BJ (cell line): ENCODE measurements at places on chromosomes 4 and X.

DNA sequence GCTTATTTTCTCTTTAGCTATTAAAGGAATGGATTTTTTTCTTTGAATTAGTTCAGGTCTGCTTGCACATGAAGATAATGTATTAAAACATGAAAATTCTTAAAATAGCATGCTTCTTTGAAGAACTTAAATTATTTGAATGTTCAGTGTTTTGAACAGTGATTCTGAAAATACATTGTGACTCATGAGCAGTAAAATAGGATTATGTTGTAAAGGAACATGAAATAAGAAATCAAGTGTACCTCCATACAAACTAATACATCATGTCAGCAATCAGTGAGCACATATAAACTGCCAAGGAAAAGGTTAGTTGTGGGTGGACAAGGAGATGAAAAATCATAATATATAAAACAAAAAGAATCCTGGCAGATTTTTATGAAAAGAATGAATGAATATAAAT lies 66.1 kb downstream of the SNX25 start:
- no peak for DNase-seq

DNA sequence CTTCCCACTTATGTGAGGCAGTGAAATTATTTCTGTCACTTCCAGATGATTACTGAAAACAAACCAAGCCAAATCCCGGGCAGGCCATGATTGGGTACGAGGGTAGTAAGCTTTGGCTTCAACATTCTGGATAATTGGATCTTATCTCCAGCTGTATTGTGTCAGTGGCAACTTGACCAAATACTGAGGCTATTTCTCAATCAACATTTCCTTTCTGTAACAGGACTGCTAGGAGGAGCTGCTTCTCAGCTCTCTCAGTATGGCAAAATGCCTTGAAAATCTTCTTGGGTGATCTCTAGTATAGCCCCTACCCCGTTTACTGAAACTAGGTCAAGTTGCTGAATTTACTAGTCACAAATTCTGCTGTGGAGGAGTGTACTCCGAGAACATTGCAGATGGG lies 169.3 kb upstream of the FRMPD4 start:
- DNase-seq = no peak

- DNase-seq = no peak
Measured at GRCh38 chrX:113675278-113675677, 834.6 kb upstream of the AMOT start.

- no peak for DNase-seq
Measured at GRCh38 chr4:17385403-17385802, 126.5 kb downstream of the QDPR start.

- DNase-seq = no peak
Measured at GRCh38 chrX:26889574-26889973, 573.6 kb downstream of the PPP4R3C start.

DNA sequence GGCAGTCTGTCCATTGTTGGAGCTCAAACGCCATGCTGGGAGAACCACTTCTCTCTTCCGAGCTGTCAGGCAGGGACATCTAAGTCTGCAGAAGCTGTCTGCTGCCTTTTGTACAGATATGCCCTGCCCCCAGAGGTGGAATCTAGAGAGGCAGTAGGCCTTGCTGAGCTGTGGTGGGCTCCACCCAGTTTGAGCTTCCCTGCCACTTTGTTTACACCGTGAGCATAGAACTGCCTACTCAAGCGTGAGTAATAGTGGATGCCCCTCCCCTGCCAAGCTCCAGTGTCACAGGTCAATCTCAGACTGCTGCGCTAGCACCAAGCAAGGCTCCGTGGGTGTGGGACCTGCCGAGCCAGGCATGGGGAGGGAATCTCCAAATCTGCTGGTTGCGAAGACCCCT lies 145.7 kb downstream of the VSIG4 start:
- DNase-seq = no peak

DNA sequence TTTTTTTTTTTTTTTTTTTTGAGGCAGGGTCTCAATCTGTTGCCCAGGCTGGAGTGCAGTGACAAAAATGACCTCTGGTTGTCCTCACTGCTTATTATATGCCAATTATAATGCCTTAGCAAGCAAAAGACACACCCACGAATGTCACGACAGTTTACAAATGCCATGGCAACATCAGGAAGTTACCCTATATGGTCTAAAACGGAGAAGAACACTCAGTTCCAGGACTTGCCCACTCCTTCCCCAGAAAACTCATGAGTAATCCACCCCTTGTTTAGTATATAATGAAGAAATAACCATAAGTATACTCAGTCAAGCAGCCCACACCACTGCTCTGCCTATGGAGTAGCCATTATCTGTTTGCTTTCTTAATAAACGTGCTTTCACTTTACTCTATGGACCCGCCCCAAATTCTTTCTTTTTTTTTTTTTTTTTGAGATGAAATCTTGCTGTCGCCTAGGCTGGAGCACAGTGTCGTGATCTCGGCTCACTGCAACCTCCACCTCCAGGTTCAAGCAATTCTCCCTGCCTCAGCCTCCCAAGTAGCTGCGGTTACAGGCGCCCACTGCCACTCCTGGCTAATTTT lies 106.2 kb downstream of the SMIM20 start:
- DNase-seq = no peak

DNA sequence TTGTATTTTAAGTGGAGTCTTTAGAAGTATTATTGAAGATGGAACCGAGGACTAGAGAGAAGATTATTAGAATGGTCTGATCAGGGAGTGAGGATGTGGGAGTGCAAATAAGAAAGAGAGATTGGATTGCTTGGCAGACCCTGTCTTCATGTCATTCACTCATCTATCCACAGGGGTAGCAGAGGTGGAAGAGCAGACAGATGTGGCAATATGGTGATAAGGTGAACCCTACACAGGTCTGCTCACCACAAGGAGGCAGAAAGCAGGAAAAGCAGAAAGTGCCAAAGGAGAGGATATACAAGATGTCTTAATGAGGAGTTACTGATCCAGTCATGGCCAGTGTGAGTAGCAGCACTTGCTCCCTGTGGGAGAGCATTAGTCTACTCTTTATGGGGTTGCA lies 129.4 kb downstream of the MAGEE2 start:
- DNase-seq = no peak

DNA sequence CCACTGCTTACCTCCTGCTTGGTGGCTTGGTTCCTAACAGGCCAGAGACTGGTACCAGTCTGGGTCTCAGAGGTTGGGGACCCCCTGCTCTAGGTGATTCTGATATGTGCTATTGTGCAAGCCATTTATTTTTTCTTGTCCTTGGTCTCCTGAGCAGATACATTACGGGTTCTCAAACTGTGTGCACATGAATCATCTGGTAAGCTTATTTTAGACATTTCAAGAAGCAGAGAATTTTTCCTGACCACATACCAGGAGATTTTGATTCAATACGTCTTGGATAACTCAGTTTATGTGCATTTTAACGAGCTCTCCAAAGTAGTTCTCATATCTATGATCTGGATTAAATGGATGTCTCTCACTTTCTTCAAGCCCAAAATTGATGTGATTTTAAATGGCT lies 77.2 kb downstream of the FHIP1A start:
- DNase-seq = peak; percentile 74

DNA sequence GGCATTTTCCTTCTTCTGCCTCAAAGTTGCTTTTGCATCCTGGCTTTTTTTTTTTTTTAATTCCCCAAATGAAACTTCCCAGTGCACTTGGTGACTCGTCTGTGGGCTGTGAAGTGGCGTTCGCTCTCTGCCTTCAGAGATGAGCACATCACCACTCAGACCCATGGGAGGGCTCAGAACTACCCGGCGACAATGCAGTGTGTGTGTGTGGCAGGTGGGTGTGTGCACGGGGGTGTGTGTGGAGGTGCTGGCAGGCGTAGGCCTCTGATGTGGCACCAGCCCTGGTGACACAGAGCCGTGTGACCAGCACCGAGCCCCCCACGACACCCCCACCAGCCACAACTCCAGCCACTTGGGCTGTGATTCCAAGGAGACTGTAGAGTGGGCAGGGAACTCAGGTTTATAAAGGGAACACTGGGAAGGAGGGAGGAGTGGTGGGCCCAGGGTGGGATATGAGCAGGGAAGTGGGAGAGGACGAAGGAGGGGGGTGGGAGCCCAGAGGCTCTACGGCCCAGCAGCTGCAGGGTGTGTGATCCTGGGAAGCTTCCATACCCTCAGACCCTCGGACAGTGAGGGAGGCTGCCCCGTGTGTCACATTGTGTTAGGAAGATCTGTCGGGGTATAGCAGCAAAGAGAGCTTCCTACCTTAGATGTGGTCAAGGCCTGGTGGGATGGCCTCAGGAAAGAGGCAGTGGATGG lies 6.0 kb upstream of the WFS1 start:
- DNase-seq = no peak

GRCh38 chr4:141926406-141926805 lies 290.0 kb downstream of the IL15 start:
- no peak for DNase-seq

DNA sequence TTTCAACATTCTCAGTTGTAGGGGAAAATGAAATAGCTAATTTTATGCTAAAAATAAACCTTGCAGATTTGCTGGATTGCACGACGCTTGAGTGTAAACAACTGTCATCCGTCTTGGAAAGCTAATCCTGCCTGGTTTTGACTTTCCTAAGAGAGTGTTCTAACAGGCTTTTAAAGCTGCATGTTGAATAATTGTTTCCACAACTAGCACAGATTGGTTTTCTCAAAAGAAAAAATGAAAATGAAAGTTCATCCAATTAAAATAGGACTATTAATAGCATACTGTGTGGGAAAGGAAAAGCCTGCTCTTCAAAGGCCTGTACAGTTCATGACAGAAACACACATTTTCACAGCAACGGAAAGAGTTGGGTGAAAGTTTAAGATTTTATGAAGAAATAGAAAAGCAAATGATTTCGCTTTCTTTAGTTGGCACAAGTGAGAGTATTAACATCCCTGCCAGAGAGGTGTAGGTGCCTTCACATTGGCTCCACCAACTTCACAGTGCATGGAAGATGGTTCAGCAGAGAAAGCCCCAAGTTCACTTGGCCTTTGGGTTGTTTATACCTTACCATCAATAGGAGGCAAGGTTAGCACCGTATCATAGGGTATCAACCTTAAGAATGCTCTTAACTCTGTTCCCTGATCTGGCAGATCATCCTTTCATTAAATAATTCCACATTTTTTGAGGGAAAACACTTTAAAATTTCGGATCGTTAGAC lies 140.0 kb upstream of the GUCY1A1 start:
- no peak for DNase-seq

- DNase-seq = peak; percentile 92
Measured at GRCh38 chr4:83455281-83456183, at the start of the genes HELQ and MRPS18C. TSS of gene HELQ (minus strand) at chr4:83455823. CDS start at chr4:83455693, 130 bp downstream. TSS of gene MRPS18C (plus strand) at chr4:83456058. CDS start at chr4:83456078, 20 bp downstream.

DNA sequence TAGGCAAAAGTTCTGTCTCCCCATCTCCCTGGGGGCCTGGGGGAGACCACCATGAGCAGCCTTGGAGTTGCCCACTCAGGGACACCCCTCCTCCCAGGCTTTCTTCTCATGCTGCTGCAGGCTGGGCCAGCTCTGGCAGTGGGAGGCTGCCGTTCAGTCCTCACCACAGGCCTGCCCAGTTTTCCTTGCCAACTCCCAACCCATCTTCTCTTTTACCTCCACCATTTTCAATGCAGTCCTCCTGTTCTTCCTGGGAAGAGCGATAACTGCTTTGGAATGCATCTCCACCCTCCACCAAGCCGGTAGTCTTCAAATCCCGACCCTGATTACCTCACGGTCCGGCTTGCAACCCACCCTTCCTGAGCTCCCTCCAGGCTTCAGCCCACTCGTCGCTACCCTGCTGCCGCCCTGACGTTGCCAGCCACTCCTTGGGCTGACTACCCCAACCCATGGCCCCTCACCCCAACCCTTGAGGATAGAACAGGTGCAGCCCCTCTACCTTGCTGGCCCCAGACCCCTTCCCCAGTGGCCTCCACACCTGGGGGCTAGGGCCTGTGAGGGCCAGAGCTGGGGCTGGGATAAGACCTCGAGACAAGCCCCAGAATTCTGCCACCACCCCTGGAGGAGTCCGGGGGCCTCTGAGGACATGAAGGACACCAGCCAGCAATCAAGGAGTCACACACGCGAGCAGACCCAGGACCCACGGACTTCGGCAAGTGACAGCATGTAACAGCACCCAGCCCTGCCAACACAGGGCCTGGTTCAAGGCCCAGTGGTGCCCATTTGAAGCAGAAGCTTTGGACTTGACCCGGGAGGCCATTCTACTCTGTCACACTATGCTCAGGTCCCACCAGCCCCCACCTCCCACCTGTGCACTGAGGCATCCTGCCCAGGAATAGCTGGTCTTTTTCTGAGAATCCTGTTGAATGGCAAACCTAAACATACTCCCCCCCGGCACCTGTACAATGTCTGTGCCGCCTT lies 9.2 kb downstream of the WDR1 start:
- no peak for DNase-seq

GRCh38 chrX:66164470-66164869 lies 423 bp downstream of the HEPH start:
- DNase-seq = no peak

DNA sequence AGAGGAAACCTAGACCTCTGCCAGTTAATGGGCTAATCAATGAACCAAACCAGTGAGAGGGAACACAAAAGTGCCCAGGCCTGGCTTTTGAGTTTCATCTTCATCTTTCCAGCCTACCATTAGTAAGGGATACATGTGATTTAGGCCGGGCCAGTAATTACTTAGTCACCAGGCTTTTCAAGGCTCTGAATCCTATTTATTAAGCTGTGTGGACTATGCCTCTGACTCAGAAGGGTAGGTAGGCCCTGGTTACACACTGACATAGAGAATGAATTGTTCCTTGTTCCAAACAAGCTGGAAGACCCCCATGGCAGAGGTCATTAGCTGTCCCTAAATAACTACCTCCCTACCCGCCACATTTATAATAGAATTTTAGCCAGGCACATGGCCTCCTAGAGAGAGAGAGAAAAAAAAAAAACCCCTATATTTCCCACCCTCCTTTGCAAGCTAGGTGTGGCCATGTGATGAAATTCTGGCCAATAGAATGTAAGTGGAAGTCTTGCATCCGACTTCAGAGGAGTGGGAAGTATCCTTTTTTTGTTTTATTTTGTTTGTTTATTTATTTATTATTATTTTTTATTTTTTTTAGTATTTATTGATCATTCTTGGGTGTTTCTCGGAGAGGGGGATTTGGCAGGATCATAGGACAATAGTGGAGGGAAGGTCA lies 112.3 kb upstream of the BCOR start:
- no peak for DNase-seq

- no peak for DNase-seq
Measured at GRCh38 chr4:8516996-8517550, 63.1 kb upstream of the GPR78 start.

- DNase-seq = no peak
Measured at GRCh38 chrX:40996886-40997530, 88.2 kb upstream of the USP9X start.
